CD4-positive, alpha-beta T cell treated with Interleukin-10 for 1 hour (primary cell): ENCODE measurements at places on chromosomes 7 and 10.

GRCh38 chr10:75602341-75602740 is 170.9 kb downstream of the LRMDA start:
- no peak for DNase-seq

- no peak for DNase-seq
These were observed 2.5 kb upstream of the TNRC18 start for GRCh38 chr7:5426226-5426475.

DNA sequence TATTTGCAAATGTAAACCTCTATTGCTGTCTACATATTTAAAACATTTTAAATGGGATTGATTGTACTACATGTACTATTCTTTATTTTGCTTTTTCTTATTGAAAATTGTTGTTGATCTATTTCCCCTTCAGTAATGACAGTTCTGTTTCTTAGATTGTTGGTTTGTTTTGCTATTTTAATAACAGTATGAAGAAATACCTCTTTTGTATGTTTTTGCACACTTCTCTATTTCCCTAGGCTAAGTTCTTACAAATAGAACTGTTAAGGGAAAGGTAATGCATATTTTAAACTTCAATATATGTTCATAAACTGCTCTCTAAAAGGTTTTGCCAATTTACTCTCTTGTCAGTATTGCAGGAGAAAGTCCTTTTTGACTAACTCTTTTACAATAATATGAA is 195.0 kb upstream of the PRPS1L1 start:
- DNase-seq, result no peak

DNA sequence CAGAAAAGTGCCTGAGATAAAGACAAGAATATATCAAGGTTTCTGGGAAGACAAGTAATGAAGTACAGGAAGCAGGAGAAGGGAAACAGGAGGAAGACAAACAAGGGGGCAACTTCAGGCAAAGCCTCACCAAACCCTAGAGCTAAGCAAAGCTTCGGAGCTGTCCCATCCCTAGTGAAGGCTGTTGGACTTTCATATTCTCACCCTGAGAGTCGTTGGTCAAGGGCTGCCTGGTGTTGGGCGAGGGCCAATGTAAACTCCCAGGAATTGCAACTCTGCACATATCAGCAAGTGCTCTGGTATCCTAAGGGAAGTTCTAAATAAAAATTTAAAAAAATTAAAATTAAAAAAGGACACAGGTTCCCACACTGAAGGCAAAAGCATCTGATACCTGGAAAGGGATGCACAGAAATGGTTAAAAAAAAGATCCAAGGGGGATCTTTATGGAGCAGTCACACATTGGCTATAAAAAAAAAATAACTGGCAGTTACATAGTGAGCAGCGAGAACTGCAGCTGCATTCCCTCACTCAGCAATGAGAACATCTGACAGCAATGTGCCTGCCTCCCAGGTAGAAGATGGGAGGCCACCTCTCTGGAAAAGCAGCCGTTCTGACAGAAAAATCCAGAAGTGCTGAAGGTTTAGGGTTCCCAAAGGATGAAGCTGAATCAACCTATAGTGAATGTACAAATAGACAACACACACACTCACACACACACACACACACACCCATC is 304.7 kb downstream of the WDR11 start:
- DNase-seq, result no peak

DNA sequence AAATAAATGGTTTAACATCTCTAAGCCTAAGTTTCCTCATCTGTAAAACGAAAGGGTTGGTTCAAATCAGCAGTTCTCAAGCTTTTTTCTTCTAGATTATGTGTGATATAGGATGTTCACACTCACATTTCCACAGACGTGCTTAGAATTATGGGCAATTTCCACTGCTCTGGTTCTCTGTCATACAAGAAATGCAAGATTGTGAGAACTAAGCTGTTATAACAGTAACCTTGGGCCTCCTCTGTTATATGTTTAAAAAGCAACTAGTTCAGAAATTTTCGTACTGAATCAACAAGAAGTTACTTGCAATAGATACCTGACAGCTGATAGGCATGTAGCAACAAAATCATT is 33.7 kb downstream of the ADD3 start:
- no peak for DNase-seq

- no peak for DNase-seq
These were observed 137.9 kb downstream of the ELFN1 start for GRCh38 chr7:1807821-1808600.
